T-helper 22 cell (primary cell): ENCODE measurements at places on chromosomes 2 and 18.

- no peak for DNase-seq
Measured at GRCh38 chr2:71156573-71156972, 26.1 kb downstream of the MPHOSPH10 start.

GRCh38 chr2:40480596-40480995, 28.7 kb upstream of the SLC8A1 start:
- no peak for DNase-seq

DNA sequence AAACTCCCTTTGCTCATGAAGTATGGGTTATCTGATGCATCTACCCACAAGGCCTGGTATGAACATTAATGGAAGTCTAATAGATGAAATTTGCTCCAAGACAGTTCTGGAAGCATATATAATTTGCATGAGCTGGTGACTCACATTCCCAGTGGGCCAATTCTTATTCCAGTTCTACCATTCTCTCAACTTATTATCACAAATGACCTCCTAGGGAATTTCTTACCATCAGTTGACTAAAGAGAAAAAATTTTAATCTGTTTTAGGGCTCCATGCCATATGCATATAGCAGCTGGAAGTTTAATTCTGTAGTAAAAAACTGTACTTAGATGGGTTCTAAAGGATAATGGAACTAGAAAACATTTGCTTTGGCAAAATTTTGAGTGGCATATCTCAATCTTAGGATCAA, 165.2 kb upstream of the COL3A1 start:
- DNase-seq, result no peak

GRCh38 chr18:12420821-12421421, 13.2 kb downstream of the PRELID3A start:
- DNase-seq, result no peak

GRCh38 chr2:129894616-129895015, 84.8 kb upstream of the RAB6C start:
- no peak for DNase-seq

DNA sequence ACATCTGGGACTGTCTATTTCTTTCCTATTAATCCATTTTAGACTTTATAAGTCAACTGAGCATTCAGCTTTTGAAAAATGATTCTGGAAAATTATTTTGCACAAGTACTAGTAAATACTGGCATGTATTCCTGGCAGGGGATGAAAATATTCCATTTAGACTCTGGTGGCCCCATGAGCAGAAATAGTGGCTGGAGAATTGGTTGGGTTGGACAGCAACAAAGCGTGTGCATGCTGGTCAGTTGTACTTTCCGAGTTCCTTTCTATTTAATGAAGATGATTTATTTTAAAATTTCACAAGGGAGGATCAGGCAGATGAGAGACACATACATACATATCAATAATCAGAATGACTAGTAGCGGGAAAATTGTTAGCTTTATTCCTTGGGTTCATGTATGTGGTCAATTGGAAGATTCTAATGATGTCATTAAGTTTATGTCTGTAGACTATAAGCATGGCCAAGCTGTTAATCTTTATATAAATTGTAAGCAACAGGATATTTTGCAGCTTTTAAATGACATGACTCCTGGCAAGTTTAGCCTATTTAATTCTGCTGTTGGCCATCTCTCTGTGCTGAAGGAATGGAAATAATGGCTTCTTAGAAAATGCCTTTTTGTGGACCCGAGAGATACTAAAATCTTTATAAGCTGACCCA, 541.6 kb downstream of the SLC4A3 start:
- no peak for DNase-seq
